Stimulated activated CD4-positive, alpha-beta T cell treated with anti-CD3 and anti-CD28 coated beads, Interleukin-1b, Interleukin-23, amount 100 ng/mL, for 24 hours (primary cell): ENCODE measurements at places on chromosomes 3 and 15.

GRCh38 chr15:94239474-94239873 lies 8.1 kb downstream of the MCTP2 start:
- DNase-seq, result no peak

DNA sequence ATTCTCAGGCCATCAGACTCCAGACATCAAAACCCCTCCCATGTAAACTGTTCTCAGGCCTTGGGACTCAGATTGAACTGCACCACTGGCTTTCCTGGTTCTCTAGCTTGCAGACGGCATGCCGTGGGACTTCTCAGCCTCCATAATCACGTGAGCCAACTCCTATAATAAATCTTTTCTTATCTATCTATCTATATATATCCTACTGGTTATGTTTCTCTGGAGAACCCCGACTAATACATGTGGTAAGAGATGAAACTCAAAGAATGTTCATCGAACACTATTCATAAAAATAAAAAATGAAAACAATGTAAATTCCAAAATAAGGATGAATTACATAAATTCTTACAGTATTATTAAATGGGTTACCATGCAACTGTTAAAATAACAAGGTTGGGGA lies 84.5 kb upstream of the NTRK3 start:
- no peak for DNase-seq

DNA sequence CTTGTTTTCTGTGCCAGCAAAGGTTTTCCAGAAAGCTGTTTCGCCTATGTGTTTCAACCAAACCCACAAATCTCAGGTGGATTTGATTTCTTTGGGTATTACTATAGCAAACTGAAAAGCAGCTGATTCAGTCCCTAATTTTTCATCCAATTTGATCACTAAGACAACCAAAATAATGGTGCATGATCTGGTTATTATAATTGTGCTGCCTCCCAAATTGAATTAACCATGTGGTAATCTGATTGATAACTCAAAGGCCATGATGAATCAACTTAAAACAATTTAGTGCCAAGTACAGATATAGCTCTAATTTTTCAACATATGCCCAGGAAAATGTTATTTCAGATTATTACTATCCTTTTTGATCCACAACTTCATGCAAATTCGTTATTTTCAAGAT lies 30.6 kb downstream of the PRTG start:
- no peak for DNase-seq

GRCh38 chr15:70342141-70342540 lies 244.4 kb upstream of the TLE3 start:
- DNase-seq, result no peak

DNA sequence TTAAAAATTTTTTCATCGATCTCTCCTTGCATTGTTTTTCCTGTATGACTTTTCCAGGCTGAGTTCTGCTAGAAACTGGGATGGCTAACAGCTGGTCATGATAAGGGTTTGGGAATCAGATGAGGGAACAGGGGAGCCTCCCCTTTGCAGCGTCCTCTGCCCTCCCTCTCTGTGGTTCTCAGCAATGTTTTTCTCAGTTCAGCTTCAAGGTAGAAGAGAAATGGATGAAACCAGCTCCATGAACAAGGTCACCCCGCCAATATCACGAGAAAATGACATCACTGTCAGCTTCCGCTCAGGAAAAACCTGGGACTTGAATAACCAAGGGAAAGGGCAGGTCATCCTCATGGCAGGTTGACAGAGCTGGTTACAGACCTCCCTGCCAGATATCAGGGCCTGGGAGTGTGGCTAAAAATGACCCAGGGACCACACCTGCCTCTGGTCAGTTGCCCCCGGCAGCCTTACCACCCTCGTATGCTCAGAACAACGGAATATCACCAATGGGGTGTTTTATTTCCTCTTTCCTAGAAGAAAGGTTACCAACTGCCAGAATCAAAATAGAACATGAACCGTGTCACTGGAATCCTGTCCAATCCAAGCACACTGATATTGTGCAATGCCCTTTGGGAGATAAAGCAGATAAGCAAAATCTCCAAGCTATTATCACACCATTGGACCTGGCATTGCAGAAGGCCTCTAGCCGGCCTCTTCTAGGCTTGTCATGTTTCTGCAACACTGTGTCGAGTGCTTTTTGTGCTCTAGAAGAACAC lies 26.1 kb downstream of the LSM3 start:
- no peak for DNase-seq
